ENCODE measurements at places on chromosomes 1 and 21.

DNA sequence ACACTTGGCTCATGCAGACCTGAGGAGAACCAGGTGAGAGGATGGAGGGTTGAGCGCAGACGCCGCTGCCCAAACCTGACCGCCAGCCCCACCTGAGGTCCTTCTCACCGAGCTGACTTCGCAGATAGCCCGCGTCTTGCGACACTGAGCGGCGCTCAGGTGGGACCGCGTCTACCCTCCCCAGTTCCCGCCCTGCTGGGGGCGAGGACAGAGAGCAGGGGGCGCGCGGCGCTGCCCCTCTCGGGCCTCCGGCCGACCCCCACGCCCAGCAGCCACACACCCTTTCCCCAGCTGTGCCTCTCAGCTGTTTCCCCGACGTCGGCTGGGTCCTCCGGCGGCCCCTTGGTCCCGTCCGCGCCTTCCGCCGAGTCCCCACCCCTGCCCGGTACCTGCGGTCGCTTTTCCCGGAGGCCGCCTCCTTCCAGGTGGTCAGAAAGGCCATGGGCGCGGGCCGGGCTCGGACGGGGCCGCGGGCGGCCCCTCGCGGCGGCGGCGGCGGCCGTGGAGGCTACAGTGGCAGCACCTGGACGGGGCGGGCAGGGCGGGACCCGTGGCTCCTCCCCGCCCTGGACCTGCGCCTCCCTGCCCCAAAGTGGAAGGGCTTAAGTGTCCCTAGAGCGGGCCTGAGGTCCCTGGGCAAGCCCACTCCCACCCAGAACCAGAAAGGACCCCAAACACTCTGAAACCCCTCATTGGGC, 14.4 kb upstream of the TTC39A start:
- DNase-seq: no peak

- no peak for DNase-seq
Measured at GRCh38 chr1:226982451-226983177, 42.5 kb downstream of the COQ8A start.

- no peak for DNase-seq
Measured at GRCh38 chr1:197928849-197929336, 11.7 kb downstream of the LHX9 start.

DNA sequence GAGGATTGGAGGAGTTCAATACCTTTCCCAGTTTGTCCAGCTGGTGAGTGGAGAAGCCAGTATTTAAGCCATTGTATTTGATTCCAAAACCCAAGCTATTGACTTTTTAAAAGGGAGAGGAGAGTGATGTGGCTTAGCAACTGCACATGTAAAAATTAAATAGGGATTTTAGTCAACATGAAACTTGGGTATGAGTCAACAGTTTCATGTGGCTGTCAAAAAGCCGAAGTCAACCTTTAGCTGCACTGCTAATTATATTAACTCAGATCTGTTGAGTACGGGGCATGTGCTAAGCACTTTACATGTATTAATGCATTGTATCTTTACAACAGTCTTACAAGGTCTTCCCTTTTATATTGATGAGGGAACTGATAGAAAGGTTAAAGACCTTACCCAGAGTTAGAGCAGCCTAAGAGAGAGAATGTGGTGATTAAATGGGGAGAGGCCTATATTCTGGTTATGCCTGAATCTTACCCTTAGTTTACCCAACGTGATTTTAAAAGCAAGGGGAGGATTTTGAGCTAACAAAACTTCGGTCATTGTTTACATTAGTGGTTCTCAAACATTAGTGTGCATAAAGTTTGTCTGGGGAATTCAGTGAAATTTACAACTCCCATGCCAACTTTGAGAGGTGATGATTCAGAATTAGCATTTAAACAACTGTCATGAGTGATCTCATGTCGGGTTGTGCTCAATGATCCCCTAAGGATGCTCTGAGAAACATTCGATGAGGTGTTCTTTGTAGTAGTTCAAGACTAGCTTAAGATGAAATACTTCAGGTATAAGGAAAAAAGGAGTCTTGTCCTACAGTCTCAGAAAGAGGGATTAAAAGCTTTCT, 6.9 kb upstream of the SLC35F3 start:
- no peak for DNase-seq

- DNase-seq: no peak
Measured at GRCh38 chr1:186618401-186619170, 61.6 kb downstream of the PTGS2 start.

- DNase-seq: no peak
Measured at GRCh38 chr1:80445033-80445432, 1355.7 kb upstream of the ADGRL2 start.

DNA sequence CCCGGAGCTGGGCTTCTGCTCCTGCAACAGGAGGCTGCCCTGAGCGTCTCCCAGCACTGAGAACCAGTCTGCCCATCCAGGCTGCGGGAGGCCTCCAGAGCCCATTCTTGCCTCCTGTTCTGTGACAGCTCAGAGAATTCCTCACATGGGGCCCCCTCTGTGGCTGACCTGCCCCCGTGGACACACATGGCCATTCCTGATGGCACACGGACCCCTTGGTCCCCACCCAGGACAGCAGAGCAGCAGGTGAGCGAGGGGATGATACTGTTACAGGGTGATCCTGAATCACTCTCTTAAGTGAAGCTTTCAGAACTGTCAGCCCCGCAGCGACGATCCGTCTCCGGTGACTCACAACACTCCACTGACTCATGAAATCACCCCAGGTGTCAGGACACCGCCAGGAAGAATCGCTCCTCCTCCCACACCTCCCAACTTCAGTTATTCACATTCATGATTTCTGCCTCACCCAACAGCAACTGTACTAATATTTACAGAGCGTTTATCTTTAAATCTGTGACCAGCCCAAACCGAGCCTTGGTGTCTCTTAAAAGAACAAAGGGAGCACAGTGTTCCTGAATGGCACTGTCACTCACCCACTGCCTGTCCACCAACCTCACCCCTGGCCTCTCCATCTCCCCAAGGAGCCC, 22.5 kb downstream of the CHD5 start:
- no peak for DNase-seq

GRCh38 chr21:36863260-36863659, 103.2 kb downstream of the HLCS start:
- DNase-seq: no peak

- peak; percentile 33 for DNase-seq
Measured at GRCh38 chr21:25639551-25640201, 618 bp downstream of the JAM2 start.

DNA sequence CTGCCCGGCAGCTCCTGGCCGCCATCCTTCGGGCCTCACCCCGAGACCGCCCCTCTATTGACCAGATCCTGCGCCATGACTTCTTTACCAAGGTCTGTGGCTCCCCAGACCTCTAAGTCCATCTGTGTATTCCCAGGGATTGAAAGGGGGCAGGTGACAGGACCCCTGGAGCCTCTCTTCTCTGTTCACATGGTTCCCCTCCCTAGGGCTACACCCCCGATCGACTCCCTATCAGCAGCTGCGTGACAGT, 2.8 kb downstream of the PLK3 start:
- no peak for DNase-seq

DNA sequence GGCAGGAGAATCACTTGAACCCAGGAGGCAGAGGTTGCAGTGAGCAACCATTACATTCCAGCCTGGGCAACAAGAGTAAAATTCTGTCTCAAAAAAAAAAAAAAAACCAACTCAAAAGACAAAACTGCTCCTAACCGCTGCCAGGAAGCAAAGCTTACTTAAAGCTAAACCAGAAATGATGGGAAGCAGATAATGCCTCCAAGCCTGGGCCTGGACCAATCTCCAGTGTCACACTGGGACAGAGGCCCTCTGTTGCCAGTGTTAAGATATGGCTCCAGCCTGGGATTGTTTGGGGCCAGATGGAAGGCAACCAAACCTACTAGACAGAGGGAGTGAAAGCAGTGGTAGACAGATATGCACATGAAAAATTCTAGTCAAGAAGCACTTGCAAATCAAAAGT, 36.9 kb downstream of the NSL1 start:
- DNase-seq: no peak

DNA sequence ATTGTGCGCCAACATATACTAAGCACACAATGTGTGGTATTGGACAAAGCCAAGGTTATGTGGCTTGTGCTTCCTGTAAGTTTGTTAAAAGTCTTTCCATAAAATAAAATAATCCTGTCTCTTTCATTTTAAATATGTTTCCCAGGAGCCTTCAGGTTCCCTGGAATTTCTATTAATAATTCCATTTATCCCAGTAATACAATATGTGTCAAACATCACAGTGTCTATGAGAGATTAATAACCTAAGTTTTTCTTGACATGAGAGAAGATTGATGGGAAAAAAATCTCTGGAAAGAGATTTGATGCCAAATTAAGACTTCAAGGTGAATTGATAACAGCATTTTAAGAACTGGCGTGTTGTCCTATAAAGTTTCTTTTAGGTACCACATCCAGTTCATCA, 507.0 kb downstream of the TTLL7 start:
- DNase-seq: no peak

DNA sequence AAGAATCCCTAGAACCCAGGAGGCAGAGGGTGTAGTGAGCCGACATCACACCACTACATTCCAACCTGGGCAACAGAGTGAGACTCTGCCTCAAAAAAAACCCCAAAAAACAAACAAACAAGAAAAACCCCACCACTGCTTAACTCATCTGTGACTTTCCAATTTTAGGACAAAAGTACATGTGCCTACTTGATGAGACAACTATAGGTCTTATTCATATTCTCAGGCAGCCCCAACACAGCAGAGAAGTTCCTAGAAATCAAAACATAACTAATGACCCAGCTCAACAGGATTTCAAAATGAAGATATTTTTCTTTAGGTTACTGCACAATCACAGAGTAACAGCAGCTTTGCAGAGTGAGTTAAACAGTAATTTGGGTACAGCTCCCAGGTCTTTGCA, 26.4 kb downstream of the TIAM1 start:
- DNase-seq: no peak

DNA sequence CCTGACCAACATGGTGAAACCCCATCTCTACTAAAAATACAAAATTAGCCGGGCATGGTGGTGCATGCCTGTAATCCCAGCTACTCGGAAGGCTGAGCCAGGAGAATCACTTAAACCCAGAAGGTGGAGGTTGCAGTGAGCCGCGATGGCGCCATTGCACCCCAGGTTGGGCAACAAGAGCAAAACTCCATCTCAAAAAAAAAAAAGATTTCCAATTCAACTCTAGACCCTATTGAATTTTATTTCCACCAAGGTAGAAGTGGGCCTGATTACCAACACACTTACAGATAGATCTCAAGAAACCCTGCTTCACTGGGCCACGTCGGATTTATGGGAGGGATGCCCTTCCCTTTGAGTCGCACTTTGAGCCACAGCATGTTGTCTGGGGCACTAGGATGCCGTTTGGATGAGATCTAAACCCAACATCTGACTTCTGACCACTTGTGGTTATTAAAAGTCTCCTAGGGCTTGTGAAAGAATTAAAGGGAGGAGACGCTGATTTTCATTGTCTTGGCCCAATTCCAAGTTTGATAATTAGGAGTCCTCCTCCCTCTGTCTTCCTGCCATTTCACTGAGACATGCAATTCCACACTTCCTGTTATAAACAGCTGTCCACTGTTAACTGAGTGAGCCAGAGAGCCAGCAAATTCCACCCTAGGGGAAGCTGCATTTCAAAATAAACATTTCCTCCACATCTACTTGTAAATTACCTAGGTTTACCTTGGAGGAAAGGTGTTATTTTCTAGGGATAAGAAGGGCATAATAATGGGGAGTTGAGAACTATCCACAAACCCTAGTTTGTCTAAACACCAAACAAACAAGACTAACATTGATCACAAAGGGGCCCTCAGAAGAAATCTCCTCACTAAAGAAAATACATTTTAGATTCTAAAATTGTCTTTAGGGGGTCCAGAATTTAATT, 5.2 kb upstream of the RERE start:
- peak; percentile 78 for DNase-seq

DNA sequence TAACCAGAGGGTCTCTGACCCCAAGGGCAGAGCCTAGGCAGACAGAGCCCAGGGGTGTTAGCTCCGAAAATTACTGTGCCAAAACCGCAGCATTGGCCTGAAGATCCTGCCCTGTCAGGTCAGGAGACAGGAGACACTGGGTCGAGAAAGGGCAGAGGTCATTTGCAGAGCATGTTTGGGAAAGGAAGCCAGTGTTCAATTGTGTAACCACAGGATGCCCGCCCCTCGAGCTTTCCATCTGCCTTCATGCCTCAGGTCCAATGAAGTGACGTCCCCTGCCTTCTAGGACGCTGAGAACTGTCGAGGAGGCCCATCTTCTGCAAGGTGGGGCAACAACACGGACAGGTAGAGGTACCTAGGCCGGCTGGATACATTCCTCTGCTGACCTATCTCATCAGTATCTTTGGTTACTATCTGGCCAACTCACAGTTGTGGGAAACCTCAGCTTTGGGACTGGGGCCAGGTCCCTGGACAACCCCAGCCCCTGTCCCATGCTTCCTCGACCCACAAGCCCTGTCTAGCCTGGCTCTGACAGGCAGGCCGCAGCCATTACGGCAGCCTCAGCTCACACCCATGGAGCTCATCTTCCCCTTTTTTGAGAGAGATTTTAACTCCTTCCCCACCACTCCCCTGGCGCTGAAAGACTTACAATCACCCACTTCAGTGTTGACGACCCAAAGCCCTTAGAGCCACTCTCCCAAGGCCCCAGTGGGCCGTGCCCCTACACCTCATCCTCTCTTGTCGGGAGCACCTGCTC, 1.3 kb downstream of the ARL8A start:
- no peak for DNase-seq

DNA sequence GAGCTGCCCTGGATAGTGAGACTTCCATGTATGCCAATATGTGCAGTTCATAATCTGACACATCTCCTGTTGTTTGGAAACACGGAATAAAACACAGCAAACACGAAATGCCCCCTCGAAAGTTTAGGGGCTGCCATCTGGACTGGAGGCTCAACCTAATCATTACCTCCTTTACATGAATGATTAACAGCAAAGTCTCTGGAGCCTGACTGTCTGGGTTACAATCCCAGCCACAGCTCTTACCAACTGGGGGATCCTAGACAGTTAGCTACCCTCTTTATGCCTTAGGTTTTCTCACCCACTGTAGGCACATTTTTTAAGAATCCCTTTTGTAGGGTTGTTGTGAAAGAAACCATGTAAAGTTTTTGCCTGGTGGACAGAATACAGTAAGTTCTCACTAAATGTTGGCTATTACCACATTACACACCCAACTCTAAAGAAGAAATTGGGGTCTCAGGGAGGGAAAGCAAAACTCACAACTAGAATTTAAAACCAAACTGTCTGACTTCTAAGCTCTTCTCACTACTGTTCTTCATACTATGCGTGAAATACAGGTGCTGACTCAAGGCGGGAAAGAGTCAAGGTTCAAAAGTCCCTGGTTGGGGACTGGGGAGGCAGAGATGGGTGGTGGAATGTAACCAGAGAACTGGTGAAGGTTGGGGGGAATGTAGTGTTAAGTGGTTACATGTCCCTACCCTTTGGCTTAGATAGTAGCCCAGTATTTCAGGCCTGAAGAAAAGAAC, 24.2 kb downstream of the CYP4A22 start:
- no peak for DNase-seq

DNA sequence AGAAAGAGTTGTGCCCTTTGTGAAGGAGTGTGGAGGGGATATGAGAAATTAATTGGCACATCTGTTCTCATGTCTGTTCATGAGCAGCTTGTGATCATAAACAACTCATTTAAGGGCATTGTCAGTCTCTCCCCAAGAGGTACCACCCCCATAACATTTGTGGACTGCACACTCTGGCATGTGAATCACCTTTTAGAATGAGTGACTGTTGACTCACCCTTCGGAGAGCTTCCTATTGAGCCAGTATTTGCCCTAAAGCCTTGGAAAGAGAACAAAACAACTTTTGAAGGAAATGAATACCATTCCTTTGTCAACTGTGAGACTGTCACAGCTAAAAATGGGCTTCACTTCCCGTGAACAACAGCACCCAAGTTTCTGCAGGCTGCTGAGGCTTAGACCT, 27.5 kb upstream of the MYSM1 start:
- no peak for DNase-seq

Measured in right renal cortex interstitium (tissue), 3 donors.